Activated CD4-positive, alpha-beta T cell treated with anti-CD3 and anti-CD28 coated beads, Interleukin-2, amount 10 ng/mL, durations not matched to agents 7 days and 5 days (primary cell): ENCODE measurements at places on chromosomes 6 and 20. TPM values are rescaled to one million over a fixed set of nuclear protein-coding genes. Genes with fewer than 3 reads are reported as not detected.

GRCh38 chr6:49410564-49410963 lies 52.5 kb downstream of the MMUT start:
- H3K27ac ChIP-seq = no peak overlapping the region
- DNase-seq = no peak
- H3K27me3 ChIP-seq = peaks cover 9% of the 10 kb centered on the region

GRCh38 chr6:14082771-14083170 lies 34.8 kb upstream of the CD83 start:
- H3K36me3 ChIP-seq = no peaks in the 10 kb centered on the region
- no peak for DNase-seq
- H3K4me3 ChIP-seq = no peak overlapping the region
- peaks cover 2% of the 10 kb centered on the region for H3K4me1 ChIP-seq

GRCh38 chr6:142035890-142036289 lies 96.8 kb upstream of the GJE1 start:
- no peaks in the 10 kb centered on the region for H3K36me3 ChIP-seq
- no peak for DNase-seq

GRCh38 chr6:45558858-45559257 lies 181.1 kb upstream of the SUPT3H start:
- H3K4me1 ChIP-seq = peaks cover 27% of the 10 kb centered on the region
- no peak overlapping the region for H3K27ac ChIP-seq
- no peak overlapping the region for H3K4me3 ChIP-seq
- peaks cover 10% of the 10 kb centered on the region for H3K36me3 ChIP-seq
- DNase-seq = no peak

DNA sequence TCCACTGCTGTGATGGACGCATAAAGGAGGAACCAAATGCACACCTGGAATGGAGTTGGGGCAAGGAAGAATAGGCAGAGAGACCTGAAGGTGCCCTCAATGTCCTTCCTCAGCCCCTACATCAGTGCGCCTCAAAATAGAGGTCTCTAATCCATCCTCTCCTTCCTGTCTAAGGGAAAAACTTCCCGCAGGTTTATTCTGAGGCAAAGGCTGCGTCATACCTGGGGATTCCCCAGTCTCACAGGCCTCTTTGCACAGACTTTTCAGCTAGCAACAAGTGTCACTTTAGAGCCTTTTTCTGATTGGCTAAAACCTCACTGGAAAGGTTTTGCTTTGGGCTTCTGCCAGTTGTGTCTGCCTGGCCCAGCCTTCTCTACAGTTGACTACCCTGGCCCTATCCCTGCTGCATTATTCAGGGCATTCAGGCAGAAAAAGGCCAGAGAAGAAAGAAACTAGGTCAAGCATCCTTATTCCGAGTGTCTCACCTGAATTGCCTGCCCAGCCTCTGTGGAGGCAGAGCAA lies 1.8 kb upstream of the HLA-DQB1 start:
- no peak overlapping the region for H3K4me3 ChIP-seq
- peaks cover 10% of the 10 kb centered on the region for H3K36me3 ChIP-seq
- peaks cover 24% of the 10 kb centered on the region for H3K27me3 ChIP-seq
- no peak overlapping the region for H3K27ac ChIP-seq
- peak; percentile 58 for DNase-seq
- peaks cover 49% of the 10 kb centered on the region for H3K4me1 ChIP-seq

GRCh38 chr6:165769401-165769800 lies 106.4 kb upstream of the PDE10A start:
- no peaks in the 10 kb centered on the region for H3K27me3 ChIP-seq
- DNase-seq = no peak
- no peaks in the 10 kb centered on the region for H3K4me1 ChIP-seq
- no peak overlapping the region for H3K4me3 ChIP-seq

GRCh38 chr6:122838060-122838780 lies 49.2 kb downstream of the SMPDL3A start:
- peaks cover 5% of the 10 kb centered on the region for H3K27me3 ChIP-seq
- no peaks in the 10 kb centered on the region for H3K4me1 ChIP-seq
- no peak overlapping the region for H3K4me3 ChIP-seq
- H3K27ac ChIP-seq = no peak overlapping the region
- H3K36me3 ChIP-seq = no peaks in the 10 kb centered on the region

DNA sequence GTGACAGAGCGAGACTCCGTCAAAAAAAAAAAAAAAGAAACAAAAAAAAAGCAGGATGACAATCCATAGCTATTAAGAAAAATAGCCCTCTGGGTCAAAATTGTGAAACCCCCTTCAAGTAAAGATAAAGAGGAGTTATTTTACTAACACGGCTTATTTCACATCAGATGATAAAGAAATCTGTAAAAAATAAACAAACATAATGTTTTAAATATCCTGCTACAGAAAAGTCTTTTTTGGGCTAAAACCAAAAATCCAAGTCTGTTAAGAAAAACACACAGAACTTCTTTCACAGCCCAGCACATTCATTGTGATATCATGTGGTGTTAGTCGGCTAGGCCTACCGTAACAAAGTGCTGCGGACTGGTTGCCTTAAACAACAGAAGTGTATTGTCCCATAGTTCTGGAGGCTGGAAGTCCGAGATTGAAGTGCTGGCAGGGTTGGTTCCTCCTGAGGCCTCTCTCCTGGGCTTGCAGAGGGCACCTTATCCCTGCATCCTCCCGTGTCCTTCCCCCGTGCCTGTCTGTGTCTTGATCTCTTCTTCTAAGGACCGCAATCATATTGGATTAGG lies 239.2 kb upstream of the TAB2 start:
- DNase-seq = no peak
- no peaks in the 10 kb centered on the region for H3K27me3 ChIP-seq

DNA sequence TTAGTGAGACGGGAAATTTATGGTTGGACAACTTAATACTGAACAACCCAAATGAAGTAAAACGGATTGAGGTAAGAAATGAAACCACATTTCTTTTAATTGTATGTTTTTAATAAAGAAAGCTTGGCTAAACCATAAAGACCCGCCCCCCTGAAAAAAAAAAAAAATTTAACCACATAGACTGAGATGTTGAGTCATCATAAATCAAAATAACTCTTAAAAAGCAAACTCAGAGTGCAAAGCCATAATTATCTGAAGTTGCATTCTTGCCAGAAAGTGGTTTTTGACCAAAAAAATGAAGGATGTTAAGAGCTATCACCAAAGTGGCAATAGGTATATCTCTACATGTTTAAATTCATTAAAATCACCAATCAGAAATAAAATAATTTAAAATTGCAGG lies 101.8 kb upstream of the COL21A1 start:
- H3K27ac ChIP-seq = no peak overlapping the region
- no peaks in the 10 kb centered on the region for H3K4me1 ChIP-seq
- no peak for DNase-seq

DNA sequence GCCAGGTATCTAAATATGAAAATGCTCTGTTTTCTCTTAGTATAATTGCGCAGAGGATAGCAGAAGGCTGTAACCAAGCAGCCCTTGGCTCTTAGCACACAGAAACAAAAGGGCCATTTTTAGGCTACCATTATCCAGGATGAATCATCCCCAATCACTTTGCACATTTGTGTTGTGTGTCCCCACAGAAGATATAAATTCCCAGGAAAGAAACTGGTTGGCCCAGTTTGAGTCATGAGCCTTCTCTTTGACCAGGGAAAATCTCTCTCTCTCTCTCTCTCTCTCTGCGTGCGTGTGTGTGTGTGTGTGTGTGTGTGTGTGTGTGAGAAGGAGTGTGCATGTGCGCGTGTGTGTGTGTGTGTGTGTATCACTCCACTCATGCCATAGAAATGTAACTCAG lies 178.5 kb downstream of the FRK start:
- no peak overlapping the region for H3K27ac ChIP-seq
- H3K36me3 ChIP-seq = no peaks in the 10 kb centered on the region
- H3K4me1 ChIP-seq = no peaks in the 10 kb centered on the region
- no peak for DNase-seq

- DNase-seq = no peak
- H3K27me3 ChIP-seq = no peaks in the 10 kb centered on the region
- peaks cover 24% of the 10 kb centered on the region for H3K4me1 ChIP-seq
- no peak overlapping the region for H3K27ac ChIP-seq
- H3K4me3 ChIP-seq = no peak overlapping the region
- H3K36me3 ChIP-seq = peaks cover 19% of the 10 kb centered on the region
Measured at GRCh38 chr20:4866429-4866828, 134.9 kb downstream of the SLC23A2 start.

GRCh38 chr6:33981861-33982260 lies 164.0 kb downstream of the GRM4 start:
- H3K36me3 ChIP-seq = no peaks in the 10 kb centered on the region
- no peak overlapping the region for H3K4me3 ChIP-seq
- H3K27me3 ChIP-seq = peaks cover 7% of the 10 kb centered on the region
- DNase-seq = no peak
- no peak overlapping the region for H3K27ac ChIP-seq

- H3K27me3 ChIP-seq = no peaks in the 10 kb centered on the region
- no peaks in the 10 kb centered on the region for H3K4me1 ChIP-seq
- no peak overlapping the region for H3K4me3 ChIP-seq
Measured at GRCh38 chr6:119942078-119942752, 592.7 kb upstream of the MAN1A1 start.

- no peak overlapping the region for H3K27ac ChIP-seq
- no peak for DNase-seq
- H3K27me3 ChIP-seq = no peaks in the 10 kb centered on the region
- H3K4me1 ChIP-seq = peaks cover 52% of the 10 kb centered on the region
Measured at GRCh38 chr20:34403908-34404307, 40.8 kb downstream of the ITCH start.

GRCh38 chr6:146305092-146305491 lies 238.5 kb upstream of the RAB32 start:
- no peaks in the 10 kb centered on the region for H3K27me3 ChIP-seq
- no peaks in the 10 kb centered on the region for H3K4me1 ChIP-seq
- no peak overlapping the region for H3K4me3 ChIP-seq
- H3K36me3 ChIP-seq = no peaks in the 10 kb centered on the region
- H3K27ac ChIP-seq = no peak overlapping the region

GRCh38 chr6:163408352-163408991 lies 6.0 kb upstream of the QKI start:
- no peak overlapping the region for H3K4me3 ChIP-seq
- H3K27me3 ChIP-seq = peaks cover 6% of the 10 kb centered on the region
- H3K27ac ChIP-seq = no peak overlapping the region
- no peak for DNase-seq
- peaks cover 3% of the 10 kb centered on the region for H3K36me3 ChIP-seq

GRCh38 chr6:168349718-168350210 lies 30.2 kb upstream of the DACT2 start:
- no peak overlapping the region for H3K27ac ChIP-seq
- H3K27me3 ChIP-seq = peaks cover 2% of the 10 kb centered on the region
- H3K4me1 ChIP-seq = no peaks in the 10 kb centered on the region

GRCh38 chr20:11394145-11394833 lies 523.4 kb upstream of the BTBD3 start:
- no peak for DNase-seq
- H3K4me3 ChIP-seq = no peak overlapping the region
- no peaks in the 10 kb centered on the region for H3K4me1 ChIP-seq
- no peaks in the 10 kb centered on the region for H3K27me3 ChIP-seq

DNA sequence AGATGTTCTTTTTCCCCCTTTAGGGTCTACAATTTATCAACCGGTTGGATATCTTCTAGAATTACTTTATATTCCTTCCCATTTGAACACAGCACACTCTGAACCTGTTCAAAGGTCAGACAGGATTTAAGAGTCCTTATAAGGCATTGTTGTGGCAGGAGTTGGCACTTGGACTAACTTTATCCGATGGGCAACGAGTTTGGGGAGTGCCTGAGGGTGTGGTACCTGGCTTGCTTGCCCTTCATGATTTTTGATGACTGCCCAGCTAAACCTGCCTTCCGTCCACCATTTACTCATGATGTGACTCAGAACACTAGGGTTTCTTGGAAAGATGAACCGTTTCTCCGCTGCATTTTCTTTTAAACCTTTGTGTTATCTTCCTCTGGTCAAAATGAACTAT lies 285.2 kb downstream of the FOXC1 start:
- H3K27ac ChIP-seq = no peak overlapping the region
- no peak overlapping the region for H3K4me3 ChIP-seq
- no peaks in the 10 kb centered on the region for H3K27me3 ChIP-seq
- H3K4me1 ChIP-seq = peaks cover 3% of the 10 kb centered on the region
- H3K36me3 ChIP-seq = no peaks in the 10 kb centered on the region
- no peak for DNase-seq

DNA sequence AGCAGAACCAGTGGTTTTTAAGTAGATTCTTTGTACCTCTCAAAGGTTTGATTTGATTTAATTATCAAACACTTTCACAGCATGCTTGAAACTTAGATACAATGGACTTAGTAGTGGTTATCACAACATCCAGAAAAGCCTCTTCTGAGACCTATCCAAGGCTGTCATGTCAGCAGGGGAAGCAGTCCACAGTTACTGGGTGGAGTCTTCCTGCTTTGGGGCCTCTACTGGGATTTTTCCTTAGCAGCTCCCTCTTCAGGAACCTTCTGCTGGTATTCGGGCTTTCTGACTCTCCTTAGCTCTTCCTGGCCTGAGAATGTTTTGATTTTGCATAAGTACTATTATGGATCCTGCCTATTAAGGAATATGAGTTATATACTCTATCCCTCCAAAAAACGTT lies 36.0 kb downstream of the ARFGEF2 start:
- no peaks in the 10 kb centered on the region for H3K4me1 ChIP-seq
- H3K27ac ChIP-seq = no peak overlapping the region
- H3K36me3 ChIP-seq = peaks cover 27% of the 10 kb centered on the region
- no peaks in the 10 kb centered on the region for H3K27me3 ChIP-seq
- H3K4me3 ChIP-seq = no peak overlapping the region

DNA sequence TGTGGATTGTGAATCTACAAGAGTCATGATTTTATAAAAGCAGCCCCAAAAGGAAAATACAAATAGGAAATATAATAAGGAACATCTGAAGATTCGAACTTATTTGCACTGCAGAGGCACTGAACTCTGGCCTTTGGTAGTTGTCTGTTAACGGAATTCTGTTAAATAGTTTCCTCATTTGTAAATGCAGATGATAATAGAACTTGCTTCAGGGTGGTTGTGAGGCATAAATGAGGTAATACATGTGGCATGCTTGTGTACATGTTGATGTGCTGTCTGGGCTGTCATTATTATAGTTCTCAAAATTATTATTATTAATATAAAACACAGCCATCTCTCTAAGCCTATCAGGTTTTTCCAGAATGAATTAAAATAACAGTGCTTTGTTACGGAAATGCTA lies 302.0 kb downstream of the NRN1 start:
- H3K27ac ChIP-seq = no peak overlapping the region
- no peak for DNase-seq
- H3K4me1 ChIP-seq = peaks cover 35% of the 10 kb centered on the region
- H3K4me3 ChIP-seq = no peak overlapping the region
- H3K36me3 ChIP-seq = peaks cover 10% of the 10 kb centered on the region

DNA sequence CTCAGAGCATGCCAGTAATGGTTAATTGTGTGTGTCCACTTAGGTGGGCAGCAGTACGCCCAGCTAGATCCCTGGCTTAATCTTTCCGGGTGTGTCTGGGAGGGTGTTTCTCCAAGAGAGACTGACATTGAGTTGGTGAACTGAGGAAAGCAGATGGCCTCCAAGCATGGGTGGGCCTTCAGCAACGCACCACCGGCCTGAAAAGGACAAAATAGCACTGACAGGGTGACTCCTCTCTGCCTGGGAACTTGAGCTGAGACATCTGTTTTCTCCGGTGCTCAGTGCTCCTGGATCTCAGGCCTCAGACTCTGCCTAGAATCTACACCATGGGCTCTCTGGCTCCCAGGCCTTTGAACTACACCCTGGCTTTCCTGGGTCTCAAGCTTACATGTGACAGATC lies 43.2 kb downstream of the C6orf118 start:
- H3K4me1 ChIP-seq = no peaks in the 10 kb centered on the region
- H3K27ac ChIP-seq = no peak overlapping the region
- H3K4me3 ChIP-seq = no peak overlapping the region
- no peaks in the 10 kb centered on the region for H3K27me3 ChIP-seq
- DNase-seq = no peak

The EPPIN gene
- not detected for total RNA-seq

The OXT gene
- not detected for total RNA-seq

The PFDN6 gene
- 57.0 TPM for total RNA-seq

The MROH8 gene
- total RNA-seq = 2.5 TPM

The MICB gene
- 55.7 TPM for total RNA-seq

The COL12A1 gene
- total RNA-seq = not detected

The GABRR1 gene
- not detected for total RNA-seq

The SLC17A1 gene
- not detected for total RNA-seq
